ENCODE measurements at places on chromosomes 7 and 10.

DNA sequence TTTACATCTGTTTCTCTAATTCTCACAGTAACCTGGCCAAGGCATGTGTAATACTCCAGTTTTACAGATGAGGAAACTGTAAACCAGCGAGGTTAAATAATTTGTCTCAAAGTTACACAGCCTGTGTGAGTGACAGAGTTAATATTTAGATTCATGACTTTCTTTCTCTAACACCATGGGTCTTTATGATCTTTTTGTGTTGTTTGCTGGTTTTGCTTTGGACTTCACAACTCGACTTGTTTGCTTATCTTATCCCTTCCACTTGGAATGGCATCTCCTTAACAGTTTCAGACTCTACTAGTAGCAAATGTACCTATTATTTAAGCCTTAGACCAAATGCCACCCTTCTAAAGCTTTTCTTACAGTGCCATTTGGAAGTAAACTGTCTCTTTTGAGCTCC, 34.4 kb downstream of the MXI1 start:
- DNase-seq, result no peak

DNA sequence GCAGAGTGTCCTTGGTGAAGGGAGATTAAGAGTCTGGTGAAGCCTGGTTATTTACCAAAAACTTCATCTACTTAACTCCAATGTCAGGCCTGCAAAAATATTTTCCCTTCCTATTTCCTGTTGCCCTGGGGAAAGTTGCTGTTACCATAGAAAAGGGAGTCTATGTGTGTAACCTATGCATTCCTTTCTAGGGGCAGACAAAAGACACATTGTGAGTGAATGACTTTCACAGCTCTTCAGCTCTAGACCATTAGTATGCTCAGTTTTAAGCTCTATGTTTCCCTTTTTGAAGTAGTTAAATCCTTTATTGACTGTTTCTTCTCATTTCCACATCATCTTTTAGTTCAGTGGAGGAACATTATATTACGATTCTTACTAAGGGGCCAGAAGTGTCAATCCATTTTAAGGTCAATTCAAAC, 45.6 kb upstream of the SGCE start:
- DNase-seq, result no peak

- DNase-seq, result no peak
These were observed 289.3 kb upstream of the MTPN start for GRCh38 chr7:136266457-136266856.

GRCh38 chr7:121479466-121479865, 83.4 kb upstream of the FAM3C start:
- DNase-seq, result no peak

DNA sequence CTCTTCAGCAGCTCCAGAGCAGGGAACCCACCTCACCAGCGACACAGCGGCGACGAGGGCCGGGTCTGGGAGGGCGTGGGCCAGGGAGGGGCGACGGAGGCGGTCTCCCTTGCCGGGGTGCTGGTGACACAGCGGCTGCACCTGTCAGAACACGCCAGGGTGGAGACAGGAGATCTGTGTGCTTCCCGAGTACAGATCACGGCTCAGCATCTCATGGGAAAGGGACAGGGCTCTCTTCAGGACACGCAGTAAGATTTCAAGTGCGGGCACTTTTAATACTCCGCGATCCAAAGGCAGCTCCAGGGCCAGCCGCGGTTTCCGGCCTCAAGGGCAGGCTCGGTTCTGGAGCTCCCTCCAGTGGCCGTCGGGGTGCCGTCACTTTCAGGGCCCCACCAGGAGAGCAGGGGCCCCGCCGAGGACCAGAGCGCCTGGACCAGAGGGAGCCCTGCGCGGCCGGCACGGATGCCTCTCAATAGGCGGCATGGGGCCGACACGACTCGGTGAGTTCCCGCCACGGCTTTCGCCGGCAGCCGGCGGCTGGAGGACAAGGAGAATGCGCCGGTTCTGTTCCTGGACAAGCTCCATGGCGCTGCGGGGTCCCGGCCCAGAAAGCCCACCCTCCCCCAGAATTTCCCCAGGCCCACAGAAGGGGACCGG, 21.4 kb downstream of the GPR146 start:
- DNase-seq, result peak; percentile 34

DNA sequence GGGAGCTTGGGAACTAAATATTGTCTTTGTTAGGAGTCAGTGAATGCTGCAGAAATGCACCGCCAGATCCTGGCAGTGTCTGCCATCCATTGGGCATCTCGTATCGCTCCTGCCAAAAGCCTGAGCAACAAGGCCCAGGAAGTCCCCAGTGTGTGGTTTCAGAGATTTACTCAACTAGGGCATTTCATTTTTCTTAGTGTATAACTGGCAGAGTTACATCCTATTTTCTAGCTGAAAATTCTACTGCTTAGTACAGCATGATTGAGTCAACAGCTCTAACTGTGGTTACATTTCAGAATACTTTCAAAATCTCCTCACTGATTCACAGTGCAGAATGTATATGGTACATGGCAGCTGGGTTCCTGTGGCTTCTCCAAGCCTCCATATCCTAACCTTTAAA, 95.8 kb upstream of the CREB5 start:
- no peak for DNase-seq

DNA sequence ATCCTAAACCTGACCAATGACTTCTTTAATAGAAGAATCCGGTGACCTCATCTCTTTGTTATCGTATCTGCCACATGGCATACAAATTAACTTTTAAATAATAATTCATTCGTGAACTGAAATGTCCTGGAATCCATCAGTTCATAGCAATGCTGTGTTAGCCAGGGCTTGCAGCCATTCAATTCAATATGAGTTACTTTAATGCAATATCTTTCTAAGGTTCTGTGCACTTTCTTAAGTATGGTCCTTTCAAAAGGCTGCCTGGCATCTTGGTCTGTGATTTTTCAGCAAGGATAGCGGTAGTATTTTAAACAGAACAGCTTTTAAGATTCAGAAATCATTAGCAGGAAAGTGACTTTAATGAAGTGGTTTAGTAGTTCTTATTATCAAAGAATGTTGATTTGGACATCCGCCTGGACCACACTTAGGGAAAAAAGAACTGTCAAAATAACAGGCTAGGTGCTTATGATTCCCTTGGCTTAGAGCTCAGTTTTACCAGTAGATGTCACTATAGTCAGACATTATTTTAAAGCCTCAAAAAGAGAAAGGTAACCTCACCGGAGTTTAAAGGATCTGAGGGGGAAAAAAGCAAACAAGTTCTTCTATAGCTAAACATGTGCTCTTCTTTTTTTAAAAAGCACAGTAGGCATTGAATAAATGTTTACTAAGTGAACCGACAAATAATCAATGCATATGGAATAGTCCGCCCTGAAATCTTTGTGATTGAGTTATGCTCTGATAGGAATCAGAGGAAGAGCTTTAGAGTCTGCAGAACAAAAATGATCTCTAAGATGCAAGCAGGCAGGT, 22.7 kb downstream of the SLC35G1 start:
- peak; percentile 1 for DNase-seq

GRCh38 chr7:128266883-128267594, 26.0 kb downstream of the LEP start:
- DNase-seq, result peak; percentile 76

GRCh38 chr7:48938539-48939295, 14.4 kb downstream of the CDC14C start:
- DNase-seq, result no peak

- peak; percentile 10 for DNase-seq
These were observed 79.9 kb upstream of the COL13A1 start for GRCh38 chr10:69721690-69722310.

DNA sequence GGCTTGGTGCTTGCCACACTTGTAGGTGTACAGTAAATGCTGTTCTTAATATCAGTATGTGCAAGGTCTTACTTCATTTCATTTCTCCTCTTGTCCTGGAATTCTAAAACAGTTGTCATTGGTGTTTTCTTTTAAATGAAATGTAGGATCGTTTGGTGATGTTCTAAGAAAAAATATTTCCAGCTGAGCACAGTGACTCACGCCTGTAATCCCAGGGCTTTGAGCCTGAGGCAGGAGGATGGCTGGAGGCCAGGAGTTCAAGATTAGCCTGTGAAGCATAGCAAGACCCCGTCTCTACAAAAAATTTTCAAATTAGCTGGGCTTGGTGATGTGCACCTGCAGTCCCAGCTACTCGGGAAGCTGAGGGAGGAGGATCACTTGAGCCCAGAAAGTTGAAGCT, 32.6 kb upstream of the ELN start:
- no peak for DNase-seq

GRCh38 chr10:77936697-77937567, 10.4 kb upstream of the DLG5 start:
- DNase-seq, result no peak

GRCh38 chr10:22308390-22308789, 7.8 kb upstream of the COMMD3 start:
- no peak for DNase-seq

DNA sequence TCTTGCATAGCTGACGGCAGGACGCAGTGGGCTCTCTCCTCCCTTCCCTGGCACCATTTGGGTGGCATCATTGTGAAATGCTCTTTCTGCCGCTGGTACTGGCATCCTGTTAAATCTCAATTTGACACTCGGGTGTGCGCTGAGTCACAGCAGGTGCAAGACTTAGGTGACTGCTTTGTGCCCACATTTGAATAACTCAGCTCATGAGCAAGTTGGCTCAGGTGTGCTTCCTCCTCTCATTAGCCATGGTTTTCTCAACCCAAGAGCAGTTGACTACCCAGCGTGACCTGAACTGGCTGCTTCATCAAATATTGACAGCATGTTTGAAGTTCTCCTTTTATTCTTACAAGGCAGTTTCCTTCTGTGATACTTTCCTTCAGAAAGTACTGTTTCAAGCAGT, 24.6 kb upstream of the NFE2L3 start:
- DNase-seq, result no peak

DNA sequence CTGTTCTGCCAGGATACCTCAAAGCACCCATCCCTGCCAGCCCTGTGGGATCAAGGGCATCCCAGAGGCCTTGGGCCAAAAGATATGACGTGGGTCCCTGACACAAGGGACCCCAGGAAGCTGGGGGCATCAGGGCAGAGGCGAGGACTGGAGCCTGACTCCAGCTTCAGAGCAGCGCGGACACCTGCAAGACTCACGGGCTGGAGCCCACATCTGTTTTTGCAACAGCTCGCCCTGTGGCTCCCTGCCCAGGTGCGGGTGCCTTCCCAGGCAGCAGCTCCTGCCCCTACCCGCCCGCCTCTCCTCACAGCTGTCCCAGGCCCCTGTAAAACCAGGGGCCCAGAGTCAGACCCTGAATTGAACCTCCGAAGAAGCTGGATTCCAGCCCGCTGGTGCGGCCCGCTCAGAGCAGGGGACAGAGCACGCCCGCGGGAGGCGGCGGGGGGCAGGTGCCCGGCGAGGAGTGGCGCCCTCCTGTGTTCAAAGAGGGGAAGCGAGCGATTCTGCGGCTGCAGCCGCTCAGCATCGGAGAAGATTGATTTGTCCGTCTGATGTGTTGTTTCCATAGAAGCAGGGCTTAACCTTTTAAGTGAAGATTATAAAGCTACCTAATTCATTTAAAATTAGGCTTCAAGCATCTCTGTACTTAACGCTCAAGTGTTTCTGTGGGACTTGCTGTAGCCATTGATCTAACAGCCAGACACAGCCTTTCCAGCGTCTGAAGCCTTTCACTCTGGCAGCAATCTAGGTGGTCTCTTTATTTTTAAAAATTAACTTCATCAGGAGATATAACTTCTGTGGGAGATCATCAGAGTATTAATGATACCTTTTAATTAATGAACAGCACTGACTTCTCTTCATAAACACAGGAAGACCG, 88.4 kb downstream of the BEND7 start:
- peak; percentile 49 for DNase-seq

DNA sequence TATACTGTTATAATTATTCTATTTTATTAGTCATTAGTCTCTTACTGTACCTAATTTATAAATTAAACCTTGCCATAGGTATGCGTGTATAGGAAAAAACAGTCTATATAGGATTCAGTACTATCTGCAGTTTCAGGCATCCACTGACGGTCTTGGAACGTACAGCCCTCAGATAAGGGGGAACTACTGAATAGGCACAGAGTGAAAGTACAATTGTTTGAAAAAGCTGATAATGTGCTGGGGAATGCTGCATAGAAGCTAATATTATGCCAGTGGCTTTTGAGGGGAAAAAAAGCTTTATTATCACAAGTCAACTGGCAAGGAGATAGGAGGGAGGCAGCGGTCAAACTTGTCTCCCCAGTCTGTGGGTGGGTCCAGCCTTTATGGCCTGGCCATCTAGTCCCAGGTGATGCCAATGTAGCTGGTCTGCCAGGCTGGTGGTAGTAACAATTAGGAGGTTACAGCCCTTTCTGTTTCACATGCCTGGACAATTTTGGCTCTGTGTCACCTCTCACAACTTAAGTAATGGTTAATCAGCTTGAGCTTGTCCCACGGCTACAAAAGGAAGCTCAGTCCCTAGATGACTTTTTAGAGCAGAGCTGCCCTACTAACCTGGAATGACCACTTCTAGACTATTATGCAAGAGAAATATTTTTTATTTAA, 8.3 kb upstream of the FMC1 start:
- DNase-seq, result no peak

DNA sequence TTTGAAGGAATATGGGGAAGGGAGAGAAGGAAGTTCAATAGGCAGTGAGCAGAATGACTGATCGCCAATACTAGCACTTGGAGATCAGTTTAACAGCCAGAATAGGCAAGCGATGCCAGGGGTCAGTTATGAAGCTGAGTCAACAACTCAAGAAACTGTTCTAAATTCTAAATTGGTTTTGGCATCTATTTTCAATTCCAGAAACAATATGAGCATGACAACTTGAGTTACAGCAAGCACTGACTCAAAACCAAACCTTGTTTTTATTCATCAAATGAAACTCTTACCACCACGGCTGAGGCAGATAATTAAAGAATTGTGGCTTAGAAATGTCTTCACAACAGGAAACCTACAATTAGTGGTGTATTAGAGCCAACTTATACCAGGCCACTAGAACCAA, 180.5 kb upstream of the ASAH2 start:
- DNase-seq, result no peak

- no peak for DNase-seq
These were observed 16.0 kb upstream of the TRUB1 start for GRCh38 chr10:114922003-114922402.

DNA sequence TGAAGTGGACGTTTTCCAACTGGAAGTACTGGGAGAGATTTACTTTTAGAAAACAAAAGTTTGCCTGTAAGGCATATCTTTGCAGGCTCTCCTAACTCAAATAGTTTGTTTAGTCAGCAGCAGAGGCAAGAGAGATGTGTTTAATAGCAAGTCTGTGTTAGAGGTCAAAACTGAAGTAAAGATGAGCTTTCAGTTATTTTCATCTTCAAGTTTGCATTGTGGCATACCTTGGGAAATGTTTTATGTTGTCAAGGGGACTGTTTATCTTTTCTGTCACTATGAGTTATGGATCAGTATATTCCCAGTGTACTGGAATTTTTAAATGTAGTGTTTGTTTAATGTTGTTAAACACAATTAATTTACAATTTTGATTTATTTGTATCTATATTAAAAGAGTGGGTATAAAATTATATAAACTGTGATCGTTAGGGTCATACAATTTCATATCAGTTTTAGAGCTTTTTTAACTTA, 169.7 kb upstream of the PPP1R3A start:
- no peak for DNase-seq

GRCh38 chr10:113073549-113074189, 123.6 kb downstream of the TCF7L2 start:
- no peak for DNase-seq
